ENCODE measurements at places on chromosomes 13 and 19. TPM values are rescaled to one million over a fixed set of nuclear protein-coding genes. Genes with fewer than 3 reads are reported as not detected.

Gene BORA
- 6.3 TPM for total RNA-seq

- H3K4me3 ChIP-seq = peak overlapping the region; percentile 53
- H3K4me1 ChIP-seq = no peaks in the 10 kb centered on the region
- peaks cover 7% of the 10 kb centered on the region for H3K27me3 ChIP-seq
- no peak overlapping the region for H3K27ac ChIP-seq
Measured at GRCh38 chr13:20128459-20128931, 32.4 kb downstream of the GJA3 start.

DNA sequence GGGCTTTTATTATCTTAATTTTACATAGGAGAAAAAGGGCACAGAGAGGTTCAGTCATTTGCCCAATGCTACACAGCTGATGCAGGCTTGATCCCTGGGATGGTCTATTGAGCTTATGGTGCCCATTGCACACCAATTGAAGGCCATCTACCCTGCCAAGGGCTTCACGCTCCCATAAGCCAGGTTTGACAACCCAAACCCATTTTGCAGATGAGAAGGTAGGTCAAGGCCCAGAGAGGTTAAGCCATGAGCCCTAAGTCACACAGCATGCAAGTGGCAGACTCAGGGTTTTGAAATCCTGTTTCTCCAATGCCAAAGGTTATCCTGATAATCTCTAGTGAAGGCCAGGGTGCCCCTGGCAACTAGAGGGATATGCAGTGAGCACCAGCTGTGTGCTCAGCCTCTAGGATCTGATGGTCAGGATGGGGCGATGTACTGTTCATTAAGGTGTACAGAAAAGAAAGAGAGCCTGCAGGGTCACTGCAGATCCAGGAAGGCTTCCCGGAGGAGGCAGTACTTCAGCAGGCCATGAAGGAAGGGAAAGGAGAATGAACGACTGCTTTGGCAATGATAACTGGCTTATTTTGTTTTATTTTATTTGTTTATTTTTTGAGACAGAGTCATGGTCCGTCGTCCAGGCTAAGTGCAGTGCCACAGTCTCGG lies 8.1 kb downstream of the CREB3L3 start:
- no peaks in the 10 kb centered on the region for H3K36me3 ChIP-seq
- DNase-seq = no peak
- H3K4me3 ChIP-seq = no peak overlapping the region
- H3K27me3 ChIP-seq = no peaks in the 10 kb centered on the region
- H3K27ac ChIP-seq = no peak overlapping the region
- H3K4me1 ChIP-seq = no peaks in the 10 kb centered on the region

- no peaks in the 10 kb centered on the region for H3K27me3 ChIP-seq
- H3K4me3 ChIP-seq = no peak overlapping the region
- no peaks in the 10 kb centered on the region for H3K4me1 ChIP-seq
- no peak for DNase-seq
- H3K27ac ChIP-seq = no peak overlapping the region
Measured at GRCh38 chr19:51621178-51621577, 9.0 kb downstream of the SIGLEC5 start.

Gene ZNF737
- 35.1 TPM for total RNA-seq
